Effector memory CD8-positive, alpha-beta T cell (primary cell): ENCODE measurements at places on chromosomes 6 and 20.

GRCh38 chr6:129776542-129777330 is 66.8 kb upstream of the ARHGAP18 start:
- H3K4me3 ChIP-seq = no peak overlapping the region
- H3K27me3 ChIP-seq = no peaks in the 10 kb centered on the region
- H3K4me1 ChIP-seq = no peaks in the 10 kb centered on the region

GRCh38 chr6:7153789-7154188 is 46.0 kb downstream of the RREB1 start:
- H3K27ac ChIP-seq = peak overlapping the region; percentile 46
- H3K4me3 ChIP-seq = no peak overlapping the region
- no peaks in the 10 kb centered on the region for H3K27me3 ChIP-seq
- peaks cover 8% of the 10 kb centered on the region for H3K36me3 ChIP-seq
- no peak for DNase-seq

GRCh38 chr20:25507385-25508082 is 77.8 kb downstream of the NINL start:
- no peak for DNase-seq
- H3K27ac ChIP-seq = no peak overlapping the region
- H3K4me1 ChIP-seq = no peaks in the 10 kb centered on the region

DNA sequence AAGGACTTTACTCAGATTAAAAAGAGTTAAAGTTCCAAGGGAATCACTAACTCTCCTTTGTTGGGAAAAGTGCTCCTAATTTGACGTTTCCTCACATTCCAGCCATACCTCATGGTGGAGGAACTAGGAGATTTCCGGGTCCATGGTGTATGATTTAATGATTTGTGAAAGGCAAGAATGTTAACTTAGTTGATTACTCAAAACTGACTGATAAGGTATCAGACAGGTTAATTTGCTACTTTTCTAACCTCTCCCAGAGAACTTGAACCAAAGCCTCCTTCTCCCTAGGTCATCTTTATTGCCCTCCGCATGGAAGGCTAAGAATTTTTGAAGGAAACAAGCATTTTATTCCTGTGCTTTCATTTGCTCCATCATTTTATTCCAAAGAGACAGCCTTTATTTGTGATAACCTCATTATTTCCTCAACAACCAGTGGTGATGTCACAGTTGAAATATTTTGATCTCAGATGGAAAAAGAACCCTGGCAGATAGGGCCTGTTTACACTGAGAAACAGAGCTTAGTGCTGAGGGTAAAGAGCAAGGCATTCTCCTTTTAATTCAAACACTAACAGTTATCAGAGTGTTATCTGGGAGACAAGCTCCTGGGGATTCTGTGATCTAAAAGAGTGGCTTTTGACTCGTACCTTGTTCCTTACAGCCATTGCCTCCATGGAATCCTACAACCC is 57.4 kb upstream of the BMP2 start:
- H3K27me3 ChIP-seq = no peaks in the 10 kb centered on the region
- no peak overlapping the region for H3K27ac ChIP-seq
- no peaks in the 10 kb centered on the region for H3K36me3 ChIP-seq
- H3K4me3 ChIP-seq = no peak overlapping the region

DNA sequence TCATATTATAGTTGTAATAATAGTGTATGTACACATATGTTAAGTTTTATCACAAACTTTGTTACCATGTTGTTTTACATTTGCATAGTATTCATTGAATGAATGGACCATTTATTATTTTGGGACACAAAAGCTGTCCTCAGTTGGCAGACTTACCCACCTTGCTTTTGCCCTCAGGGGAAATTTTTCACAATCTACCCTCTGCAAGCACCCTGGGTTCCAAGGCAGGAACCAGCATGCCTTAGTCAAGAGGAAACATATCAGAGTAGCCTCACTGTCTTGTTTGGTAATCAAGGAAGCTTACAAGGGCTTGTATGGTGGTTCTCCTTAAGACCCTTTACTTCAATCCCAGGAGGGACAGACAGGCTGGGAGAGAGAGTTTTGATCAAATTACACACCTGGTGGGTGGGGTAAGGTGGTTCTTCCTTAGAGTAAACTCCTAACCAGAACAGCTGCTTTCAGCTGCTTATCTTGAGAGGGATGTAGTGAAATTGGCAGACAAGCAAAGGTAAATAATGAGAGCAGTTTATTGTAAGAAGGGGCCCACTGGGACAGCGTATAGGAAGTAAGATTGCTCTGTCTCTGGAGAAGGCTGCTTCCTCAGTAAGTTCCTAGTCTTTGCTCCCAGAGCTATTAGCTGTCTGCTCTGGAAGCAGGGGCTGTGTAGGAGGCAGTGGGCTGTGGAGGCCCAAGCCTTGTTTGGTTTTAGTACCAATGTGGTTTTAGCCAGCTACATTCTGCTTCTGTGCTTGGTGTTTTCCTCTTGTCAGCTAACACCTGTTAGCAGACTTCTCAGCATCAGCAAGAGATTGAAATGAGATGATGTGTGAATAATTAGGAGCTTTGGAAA is 31.1 kb downstream of the BRPF3 start:
- no peak overlapping the region for H3K4me3 ChIP-seq
- DNase-seq = no peak
- peaks cover 33% of the 10 kb centered on the region for H3K36me3 ChIP-seq
- H3K4me1 ChIP-seq = peaks cover 2% of the 10 kb centered on the region
- H3K27me3 ChIP-seq = no peaks in the 10 kb centered on the region

DNA sequence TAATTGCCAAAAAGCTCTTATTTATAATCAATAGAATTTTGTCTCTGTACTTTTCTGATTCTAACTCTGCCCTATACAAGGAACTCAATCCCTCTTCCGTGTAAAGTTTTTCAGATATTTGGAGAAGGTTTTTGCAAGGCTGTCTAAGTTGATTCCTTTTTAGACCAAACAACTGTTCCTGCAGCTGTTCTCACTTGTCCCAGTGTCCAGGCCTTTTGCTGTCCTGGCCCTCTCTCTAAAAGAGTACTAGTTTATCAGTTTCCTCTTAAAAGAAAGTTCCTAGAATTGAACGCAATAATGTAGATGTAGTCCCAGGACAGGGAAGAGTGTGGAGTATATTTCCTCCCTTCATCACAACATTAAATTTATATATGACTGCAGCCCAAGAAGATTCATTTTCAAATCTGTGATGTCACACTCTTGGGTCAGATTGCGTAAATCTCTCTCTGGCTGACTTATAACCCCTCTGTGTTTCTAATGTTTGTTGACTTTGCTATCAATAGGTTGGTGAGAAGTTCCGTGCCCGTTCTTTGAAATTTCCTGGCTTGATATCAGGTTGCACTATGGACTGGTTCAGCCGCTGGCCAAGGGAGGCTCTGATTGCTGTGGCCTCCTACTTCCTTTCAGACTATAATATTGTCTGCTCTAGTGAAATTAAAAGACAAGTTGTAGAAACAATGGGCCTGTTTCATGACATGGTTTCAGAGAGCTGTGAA is 139.4 kb upstream of the GLP1R start:
- DNase-seq = no peak
- H3K27me3 ChIP-seq = no peaks in the 10 kb centered on the region
- H3K36me3 ChIP-seq = no peaks in the 10 kb centered on the region
- H3K4me1 ChIP-seq = no peaks in the 10 kb centered on the region

DNA sequence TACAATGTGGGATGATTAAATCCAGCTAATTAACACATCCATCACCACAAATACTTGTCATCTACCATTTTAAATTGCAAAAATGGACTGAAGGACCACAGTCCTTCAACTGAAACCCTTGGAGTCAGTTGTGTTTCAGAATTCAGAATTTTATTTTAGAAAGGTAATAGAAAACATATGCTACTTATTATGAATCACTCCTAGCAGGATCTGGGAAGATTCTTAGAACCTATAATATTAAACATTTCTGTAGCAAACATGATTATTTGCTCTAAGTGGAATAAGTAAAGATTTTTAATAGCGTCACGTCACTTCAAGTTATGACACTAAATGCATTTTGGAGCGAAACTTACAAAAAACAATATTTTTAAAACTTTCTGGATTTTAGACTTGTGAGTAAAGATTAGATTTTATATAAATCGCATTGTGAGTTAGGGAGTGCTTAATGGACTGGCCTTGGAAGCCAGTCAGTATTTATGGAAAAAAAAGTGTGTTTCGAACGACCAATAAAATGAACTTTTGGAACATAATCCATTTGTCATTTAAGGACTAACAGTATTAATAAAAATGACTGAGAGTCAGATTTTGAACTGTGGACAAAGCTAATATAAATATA is 71.8 kb upstream of the PHACTR2 start:
- no peak overlapping the region for H3K27ac ChIP-seq
- H3K36me3 ChIP-seq = no peaks in the 10 kb centered on the region
- H3K4me3 ChIP-seq = no peak overlapping the region
- no peaks in the 10 kb centered on the region for H3K27me3 ChIP-seq
- DNase-seq = no peak

GRCh38 chr20:63116412-63117106 is 99.4 kb downstream of the YTHDF1 start:
- H3K27me3 ChIP-seq = peaks cover 55% of the 10 kb centered on the region
- no peak for DNase-seq
- H3K36me3 ChIP-seq = no peaks in the 10 kb centered on the region

GRCh38 chr20:17625246-17626051 is 55.6 kb downstream of the DSTN start:
- no peaks in the 10 kb centered on the region for H3K27me3 ChIP-seq
- no peak for DNase-seq
- no peaks in the 10 kb centered on the region for H3K4me1 ChIP-seq
- no peak overlapping the region for H3K4me3 ChIP-seq
- H3K36me3 ChIP-seq = peaks cover 10% of the 10 kb centered on the region

DNA sequence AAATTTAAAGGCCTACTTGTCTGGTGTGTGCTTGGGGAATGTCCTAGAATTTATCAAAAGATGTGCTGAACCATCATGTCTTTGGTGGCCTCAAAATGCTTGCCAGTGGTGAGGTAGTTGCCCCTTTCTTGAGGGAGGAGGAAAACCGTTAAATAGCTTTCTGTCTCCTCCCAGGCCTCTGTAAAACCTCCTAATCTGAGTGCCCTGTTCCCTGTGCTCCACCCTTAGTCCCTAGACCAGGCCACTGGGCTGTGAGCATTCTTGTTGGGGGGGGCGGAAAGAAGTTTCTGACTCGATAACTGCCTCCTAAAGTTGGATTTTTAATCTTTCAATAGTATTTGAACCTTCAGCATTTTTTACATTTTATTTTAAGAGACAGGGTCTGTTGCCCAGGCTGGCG is 23.1 kb downstream of the JARID2 start:
- peaks cover 9% of the 10 kb centered on the region for H3K36me3 ChIP-seq
- no peaks in the 10 kb centered on the region for H3K27me3 ChIP-seq
- DNase-seq = no peak
- H3K27ac ChIP-seq = no peak overlapping the region
- H3K4me3 ChIP-seq = no peak overlapping the region

DNA sequence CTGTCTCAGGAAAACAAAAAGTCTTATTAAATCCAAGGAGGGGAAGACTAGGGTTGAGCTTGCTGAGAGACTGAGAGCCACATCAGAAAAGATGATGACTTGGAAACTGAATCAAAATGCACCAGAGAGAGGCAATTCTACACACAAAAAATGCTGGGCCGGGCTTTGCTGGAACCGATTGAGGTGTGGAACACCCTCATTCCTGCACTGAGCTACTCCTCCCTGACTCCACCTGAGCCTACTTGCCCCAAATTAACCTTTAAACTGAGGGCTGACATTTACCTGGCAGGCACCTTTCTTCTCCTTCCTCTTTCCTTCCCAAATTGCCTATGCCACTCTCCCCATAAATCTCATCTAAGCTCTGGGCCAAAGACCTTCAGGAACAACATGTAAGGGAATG is 40.8 kb upstream of the MBOAT1 start:
- no peaks in the 10 kb centered on the region for H3K4me1 ChIP-seq
- no peaks in the 10 kb centered on the region for H3K27me3 ChIP-seq
- no peak for DNase-seq
- H3K36me3 ChIP-seq = peaks cover 3% of the 10 kb centered on the region

GRCh38 chr6:137951064-137951597 is 84.1 kb downstream of the TNFAIP3 start:
- DNase-seq = no peak
- H3K4me3 ChIP-seq = no peak overlapping the region

DNA sequence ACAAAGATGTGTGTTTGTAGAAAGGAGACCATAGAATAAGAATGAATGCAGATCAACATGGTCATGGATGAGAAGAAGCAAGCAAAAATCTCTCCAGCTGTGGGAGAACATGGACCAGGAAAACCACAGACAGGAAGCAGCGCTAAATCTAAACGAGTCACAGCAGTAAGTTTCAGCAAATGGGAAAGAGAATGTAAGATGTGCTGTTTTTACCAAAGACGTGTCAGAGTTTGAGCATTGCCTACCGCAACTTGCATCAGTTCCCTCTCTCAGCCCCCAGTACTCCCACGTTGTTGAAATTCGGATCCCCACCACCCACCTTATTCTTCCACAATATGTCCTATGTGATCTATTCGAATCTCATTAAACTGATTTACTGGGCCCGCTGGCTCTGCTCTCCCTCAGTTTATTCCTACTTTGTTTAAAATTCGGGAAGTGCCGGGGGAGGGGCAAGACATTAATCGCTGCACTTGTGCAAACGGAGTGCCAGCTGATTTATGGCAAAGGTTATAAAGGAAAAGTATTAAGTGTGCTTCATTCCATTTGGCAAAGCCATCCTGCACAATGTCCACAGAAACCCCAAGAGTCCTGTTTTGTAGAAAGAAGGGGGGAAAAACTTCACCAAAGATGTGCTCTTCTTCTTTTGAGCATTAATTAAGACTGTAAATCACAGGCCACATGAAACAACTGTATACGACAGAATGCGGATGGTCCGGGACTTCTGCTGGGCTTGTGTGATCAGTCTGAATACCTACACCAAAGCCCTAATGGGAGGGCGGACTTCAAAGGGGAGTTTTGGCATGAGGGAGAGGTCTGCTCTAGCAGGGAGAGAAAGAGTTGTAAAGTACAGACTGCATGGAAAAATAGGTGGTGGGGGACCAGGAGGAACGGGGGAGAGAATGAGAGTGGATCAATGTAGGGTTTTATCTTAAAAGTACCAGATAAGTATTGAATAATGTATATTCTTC is 59.1 kb upstream of the PRDM1 start:
- H3K4me1 ChIP-seq = peaks cover 9% of the 10 kb centered on the region
- H3K4me3 ChIP-seq = no peak overlapping the region

- H3K4me1 ChIP-seq = no peaks in the 10 kb centered on the region
- DNase-seq = no peak
- no peak overlapping the region for H3K4me3 ChIP-seq
- H3K36me3 ChIP-seq = no peaks in the 10 kb centered on the region
These were observed 23.6 kb upstream of the BTBD3 start for GRCh38 chr20:11894062-11894461.

DNA sequence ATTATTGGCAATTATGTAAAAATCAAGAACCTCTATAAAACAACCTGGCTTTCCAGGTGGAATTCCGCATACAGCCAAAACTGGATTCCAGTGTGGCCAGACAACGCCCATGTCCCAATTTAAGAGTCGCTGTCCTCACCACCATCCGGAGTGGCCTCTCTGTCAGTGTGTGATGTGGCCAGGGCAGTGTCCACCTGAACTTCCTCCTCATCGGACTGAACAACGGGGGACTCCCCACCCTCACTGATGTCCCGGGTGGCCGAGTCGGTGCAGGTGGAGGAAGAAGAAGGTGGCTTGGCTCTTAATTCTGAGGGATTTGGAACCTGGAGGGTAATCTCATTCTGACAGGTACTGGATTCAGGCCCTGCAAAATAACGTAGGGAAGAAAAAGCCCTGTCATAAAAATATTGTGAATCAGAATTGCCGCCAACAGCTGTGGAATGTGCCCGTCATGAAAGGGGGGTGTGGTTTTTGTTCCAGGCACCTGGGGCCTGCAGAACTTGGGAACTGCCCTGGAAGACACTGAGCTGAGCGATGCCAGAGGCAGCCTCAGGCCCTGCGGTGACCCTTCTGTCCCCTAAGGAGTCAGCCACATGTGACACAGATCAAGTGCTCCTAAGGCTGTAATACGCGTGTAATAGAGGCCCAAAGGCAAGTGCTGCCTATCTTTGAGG is 139.8 kb downstream of the DTNBP1 start:
- H3K27me3 ChIP-seq = no peaks in the 10 kb centered on the region
- H3K4me3 ChIP-seq = no peak overlapping the region
- DNase-seq = no peak
- H3K4me1 ChIP-seq = peaks cover 12% of the 10 kb centered on the region
